ENCODE measurements at places on chromosomes 6 and 20.

- DNase-seq, result no peak
Observed at GRCh38 chr6:28898710-28898965, 25.1 kb downstream of the TRIM27 start.

GRCh38 chr20:61426352-61426751 lies 174.3 kb downstream of the CDH4 start:
- DNase-seq, result no peak

DNA sequence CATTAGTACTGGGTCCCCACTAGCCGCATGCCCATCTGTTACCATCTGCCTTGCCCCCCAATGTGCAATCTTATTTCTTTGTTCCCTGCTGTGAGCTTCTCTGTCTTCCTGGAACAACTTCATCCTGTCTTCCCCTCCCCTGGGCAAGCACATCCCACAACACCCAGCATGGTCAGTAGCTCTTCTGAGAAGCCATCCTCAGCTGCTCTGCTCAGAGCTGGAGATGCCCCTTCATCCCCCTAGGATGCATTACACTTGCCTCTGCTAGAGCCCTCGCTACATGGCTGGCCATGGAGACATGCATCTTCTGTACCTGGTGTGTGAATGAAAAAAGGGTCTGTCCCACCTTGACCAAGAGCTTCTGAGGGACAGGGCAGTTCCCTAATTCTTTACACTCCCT lies 141.2 kb downstream of the CDC5L start:
- DNase-seq, result no peak

- peak; percentile 38 for DNase-seq
Observed at GRCh38 chr20:5674176-5674660, 76.0 kb upstream of the SHLD1 start.

DNA sequence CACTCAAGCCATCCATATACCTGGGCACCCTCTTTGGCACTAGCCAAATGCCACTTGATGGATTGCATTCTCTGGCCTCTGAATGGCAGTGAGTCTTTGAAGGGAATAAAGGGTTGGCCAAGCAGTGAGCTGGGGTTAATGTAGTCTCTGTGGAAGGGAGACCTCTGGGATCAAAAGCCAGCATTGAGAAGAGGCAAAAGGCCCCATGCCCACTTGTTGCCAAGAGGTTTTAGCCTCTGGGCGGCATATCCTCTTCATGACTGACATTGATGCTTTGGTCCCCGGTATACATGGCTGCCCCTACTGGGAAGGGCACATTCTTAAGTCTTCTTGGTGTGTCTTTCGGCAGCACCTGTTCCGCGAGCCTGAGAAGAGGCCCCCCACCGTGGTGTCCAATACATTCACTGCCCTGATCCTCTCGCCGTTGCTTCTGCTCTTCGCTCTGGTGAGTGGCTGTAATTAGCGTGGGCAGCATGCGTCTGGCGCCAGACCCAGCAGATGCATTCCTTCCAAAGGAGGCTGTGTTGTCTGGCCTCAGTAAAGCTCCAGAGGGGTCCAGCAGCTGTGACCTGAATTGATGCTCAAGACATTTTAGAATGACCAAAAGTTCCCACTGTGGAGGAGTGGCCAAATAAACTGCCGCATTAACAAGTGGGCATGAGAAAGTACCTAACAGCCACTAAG lies 29.5 kb downstream of the GHRH start:
- no peak for DNase-seq

DNA sequence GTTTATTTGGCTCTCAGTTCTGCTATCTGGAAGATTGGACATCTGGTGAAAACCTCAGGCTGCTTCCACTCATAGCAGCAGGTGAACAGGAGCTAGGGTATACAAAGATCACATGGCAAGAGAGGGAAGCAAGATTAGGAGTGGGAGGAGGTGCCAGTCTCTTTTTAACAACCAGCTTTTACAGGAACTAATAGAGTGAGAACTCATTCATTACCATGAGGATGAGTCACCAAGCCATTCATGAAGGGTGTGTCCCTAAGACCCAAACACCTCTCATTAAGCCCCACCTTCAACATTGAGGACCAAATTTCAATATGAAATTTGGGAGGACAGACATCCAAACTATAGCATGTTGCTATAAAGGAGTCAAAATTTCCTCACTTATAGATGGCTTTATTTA lies 85.4 kb upstream of the HCRTR2 start:
- DNase-seq, result no peak

- DNase-seq, result no peak
Observed at GRCh38 chr6:87995461-87995860, 52.2 kb upstream of the SPACA1 start.

DNA sequence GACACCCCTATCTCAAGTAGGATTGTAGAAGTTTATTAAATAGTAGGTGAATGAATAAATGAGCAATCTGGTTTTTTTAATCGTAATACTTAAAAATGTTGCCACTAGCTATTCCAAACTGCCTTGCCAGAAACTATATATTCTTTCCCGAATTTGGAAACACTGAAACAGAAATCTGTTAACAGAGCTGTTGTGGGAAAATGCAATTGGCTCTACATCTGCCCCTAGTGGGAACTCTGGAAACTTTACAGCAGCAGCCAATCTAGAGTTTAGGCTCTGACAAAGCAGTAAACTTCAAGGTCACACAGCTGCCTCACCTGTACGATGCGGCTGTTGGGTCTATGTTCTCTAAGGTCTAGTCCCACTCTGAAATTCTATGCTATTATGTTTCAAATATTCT lies 41.7 kb downstream of the SYNE1 start:
- DNase-seq, result no peak

DNA sequence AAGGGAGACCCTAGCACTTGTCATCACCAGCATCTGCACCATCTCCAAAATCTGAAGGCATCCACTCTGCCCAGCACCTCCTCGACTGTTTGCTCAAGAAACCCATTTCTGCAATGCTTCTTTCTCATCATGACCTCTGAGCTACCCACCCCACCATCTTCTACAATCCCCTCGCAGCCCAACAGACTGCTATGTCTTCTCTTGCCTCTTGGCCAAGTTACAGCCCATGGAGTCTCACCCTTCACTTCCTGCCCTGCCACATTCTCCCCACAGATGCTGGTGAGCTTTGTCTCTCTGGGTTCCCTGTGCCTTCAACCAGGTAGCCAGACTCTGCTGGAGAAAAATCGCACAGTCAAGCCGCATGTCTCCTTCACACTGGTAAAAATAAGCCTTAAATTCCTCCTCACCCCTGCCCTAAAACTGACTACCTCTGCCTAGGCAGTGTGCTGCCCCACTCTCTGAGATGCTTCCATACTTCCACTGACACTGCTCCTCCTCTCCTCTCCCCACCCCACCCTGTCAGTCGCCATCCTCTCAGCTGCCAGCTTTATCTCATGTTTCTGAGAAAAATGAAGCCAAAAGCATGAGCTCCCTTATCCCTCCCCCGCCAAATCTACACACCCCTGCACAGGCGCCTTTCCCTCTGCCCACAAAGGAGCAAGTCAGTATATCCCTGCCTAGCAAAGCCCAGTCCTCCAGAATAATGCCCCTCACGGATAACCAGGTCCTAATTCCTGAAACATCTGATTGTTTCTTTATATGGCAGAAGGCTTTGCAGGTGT lies 2.3 kb upstream of the TXNDC5 start:
- no peak for DNase-seq

DNA sequence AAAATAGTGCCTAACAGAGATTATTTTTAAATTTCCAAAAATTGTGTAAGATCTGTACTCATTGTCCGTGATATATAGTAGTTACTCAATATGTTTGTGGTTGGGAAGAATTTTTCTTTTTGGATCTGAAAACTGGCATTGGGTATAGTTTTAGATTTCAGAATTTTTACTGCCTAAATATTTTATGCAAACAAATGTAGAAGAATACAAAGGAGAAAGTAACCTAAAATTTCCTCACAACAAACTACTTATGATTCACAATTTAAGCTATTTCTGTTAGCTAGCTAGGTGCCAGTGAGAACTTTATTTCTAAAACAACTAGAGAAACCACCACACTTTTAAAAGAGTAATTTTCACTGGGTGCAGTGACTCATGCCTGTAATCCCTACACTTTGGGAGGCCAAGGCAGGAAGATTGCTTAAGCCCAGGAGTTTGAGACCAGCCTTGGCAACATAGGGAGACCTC lies 38.8 kb downstream of the SESN1 start:
- no peak for DNase-seq

DNA sequence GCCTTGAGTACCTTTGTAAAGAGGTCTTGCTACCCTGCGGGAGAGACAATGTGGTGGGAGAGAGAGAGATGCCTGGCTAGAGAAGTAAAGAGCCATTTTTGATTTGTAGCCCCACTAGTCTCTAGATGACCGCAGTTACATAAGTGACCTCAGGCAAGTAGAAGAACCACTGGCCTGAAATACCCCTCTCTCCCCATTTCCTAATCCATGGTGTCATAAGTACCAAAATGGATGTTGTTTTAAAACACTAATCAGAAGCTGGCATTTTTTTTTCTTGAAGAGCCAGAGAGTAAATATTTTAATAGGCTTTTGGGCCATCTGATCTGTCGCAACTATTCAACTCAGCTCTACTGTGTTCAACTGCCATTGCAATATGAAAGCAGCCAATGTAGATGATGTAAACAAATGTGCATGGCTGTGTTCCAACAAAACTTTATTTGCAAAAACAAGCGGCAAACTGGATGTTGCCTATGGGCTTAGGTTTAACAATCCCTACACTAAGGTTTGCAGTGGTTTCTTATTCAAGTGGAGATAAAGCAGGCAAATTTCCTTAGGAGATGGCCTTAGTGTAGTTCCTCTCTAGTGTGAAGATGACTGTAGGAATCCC lies 36.5 kb downstream of the RARS2 start:
- DNase-seq, result no peak

GRCh38 chr20:62501801-62502495 lies 26.2 kb upstream of the GATA5 start:
- peak; percentile 88 for DNase-seq

GRCh38 chr6:63929111-63929510 lies 293.5 kb downstream of the PHF3 start:
- no peak for DNase-seq

- peak; percentile 4 for DNase-seq
Observed at GRCh38 chr6:159790956-159791598, 810 bp downstream of the MRPL18 start.

DNA sequence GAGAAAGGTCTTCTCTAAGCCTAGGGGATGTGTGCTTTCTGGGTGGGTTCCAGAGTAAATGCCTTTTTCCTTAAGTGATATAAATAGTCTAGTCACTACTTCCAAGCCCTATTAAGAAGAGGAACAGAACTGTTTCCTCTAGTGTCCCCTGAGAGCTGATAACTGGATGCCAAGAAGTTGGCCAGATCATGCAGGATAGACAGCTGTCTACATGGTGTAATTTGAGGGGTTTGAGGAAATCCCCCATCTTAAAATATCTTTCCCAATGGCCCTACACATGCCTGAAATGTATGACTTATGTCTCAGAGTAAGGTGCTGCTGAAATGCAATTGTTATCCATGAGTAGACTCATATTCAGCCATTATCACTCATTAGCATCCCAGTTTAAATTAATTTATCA lies 20.2 kb upstream of the PIM1 start:
- DNase-seq, result no peak

GRCh38 chr6:160379466-160379865 lies 31.3 kb downstream of the SLC22A3 start:
- DNase-seq, result no peak

- DNase-seq, result peak; percentile 63
Observed at GRCh38 chr6:28542440-28543296, 17.0 kb downstream of the GPX5 start.

GRCh38 chr6:83770910-83771309 lies 62.0 kb upstream of the SNAP91 start:
- no peak for DNase-seq

- DNase-seq, result no peak
Observed at GRCh38 chr6:21912151-21912832, 318.7 kb downstream of the SOX4 start.

GRCh38 chr6:6556161-6556737 lies 32.3 kb upstream of the LY86 start:
- DNase-seq, result no peak

- DNase-seq, result no peak
Observed at GRCh38 chr20:49006446-49006980, 39.6 kb upstream of the CSE1L start.

DNA sequence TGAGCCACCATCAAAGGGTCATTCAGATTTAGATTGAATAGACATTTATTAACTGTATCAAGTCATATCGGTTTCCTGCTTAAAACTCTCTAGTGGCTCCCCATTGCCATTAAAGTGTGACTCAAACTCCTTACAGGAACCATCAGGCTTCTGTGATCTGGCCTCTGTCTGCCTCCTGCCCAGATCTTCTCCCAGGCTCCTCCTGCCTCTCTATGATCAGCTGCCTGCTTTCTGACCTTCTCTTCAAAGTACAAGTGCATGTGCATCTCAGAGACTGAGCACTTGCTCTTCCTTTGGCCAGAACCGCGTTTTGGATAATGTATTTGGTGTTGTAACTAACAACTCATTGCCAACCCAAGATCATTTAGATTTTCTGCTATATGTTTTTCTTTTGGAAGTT lies 52.7 kb downstream of the IL20RA start:
- no peak for DNase-seq

DNA sequence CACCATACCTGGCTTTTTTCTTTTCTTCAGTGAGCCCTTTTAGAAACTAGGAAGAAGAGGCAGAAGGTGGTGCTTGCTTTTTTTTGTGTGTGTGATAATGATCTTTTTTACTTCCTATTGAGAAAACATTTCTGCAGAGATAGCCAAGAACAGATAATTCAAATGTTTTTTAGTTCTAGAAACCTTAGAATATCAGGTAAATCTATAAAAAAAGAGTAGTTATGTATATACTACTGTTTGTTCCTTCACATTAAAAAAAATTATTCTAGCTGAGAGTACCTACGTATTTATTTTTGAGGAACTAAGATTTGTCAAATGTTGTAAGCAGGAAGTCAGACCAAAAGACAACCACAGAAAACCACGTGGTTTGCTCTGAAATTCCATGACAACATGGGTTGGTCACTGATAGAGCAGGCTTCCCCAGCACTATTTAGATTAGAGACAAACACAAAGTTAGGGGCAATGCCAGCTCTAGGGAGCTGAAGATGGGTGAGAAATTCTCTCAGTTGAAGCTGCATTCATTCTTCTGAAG lies 12.8 kb downstream of the STK4 start:
- DNase-seq, result peak; percentile 50

DNA sequence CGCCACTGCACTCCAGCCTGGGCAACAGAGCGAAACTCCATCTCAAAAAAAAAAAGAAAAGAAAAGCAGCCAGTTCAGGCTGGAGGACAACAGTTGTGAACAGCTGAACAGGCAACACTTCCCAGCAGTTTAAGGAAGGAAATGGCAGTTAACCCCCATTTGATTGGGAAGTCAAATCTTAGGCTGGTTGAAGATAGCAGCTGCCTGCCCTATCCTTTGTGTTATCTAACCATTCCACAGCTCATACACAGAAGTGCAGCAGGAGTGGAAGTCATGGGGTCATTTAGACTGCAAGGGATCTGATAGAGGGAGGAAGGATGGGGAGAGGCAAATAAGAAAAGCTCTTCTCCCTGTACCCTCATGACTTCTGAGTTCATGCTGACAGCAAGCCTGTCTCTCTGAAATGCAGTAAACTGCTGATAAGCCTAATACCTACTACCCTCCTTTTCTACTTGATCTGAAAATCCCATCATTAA lies 35.3 kb downstream of the KCTD20 start:
- DNase-seq, result no peak

GRCh38 chr6:117674991-117675657 lies at the start of gene NUS1:
NUS1 (plus strand) TSS chr6:117675469; CDS start chr6:117675671, 202 bp downstream.
- peak; percentile 98 for DNase-seq

GRCh38 chr20:19802492-19803158 lies 44.6 kb downstream of the RIN2 start:
- no peak for DNase-seq

GRCh38 chr6:3421791-3422434 lies 34.9 kb downstream of the SLC22A23 start:
- DNase-seq, result no peak

GRCh38 chr6:38272222-38272621 lies 367.5 kb downstream of the BTBD9 start:
- DNase-seq, result no peak

Data from stimulated activated CD4-positive, alpha-beta T cell treated with anti-CD3 and anti-CD28 coated beads, Interleukin-1b, Interleukin-23, amount 100 ng/mL, for 48 hours (primary cell).